ENCODE measurements at places on chromosomes 11 and 22. TPM values are rescaled to one million over a fixed set of nuclear protein-coding genes. Genes with fewer than 3 reads are reported as not detected.

The SHISAL1 gene
- 0.94 TPM for total RNA-seq

The C11orf91 gene
- not detected for total RNA-seq

The PATE2 gene
- total RNA-seq: 1.3 TPM

The KCNJ11 gene
- 0.93 TPM for total RNA-seq

The SCN3B gene
- not detected for total RNA-seq

The KRTAP5-10 gene
- not detected for total RNA-seq

The HBE1 gene
- 1.4 TPM for total RNA-seq

The SLC43A1 gene
- 4.0 TPM for total RNA-seq

The RASSF7 gene
- 36.2 TPM for total RNA-seq

The CDC42BPG gene
- total RNA-seq: 33.8 TPM

The MIOX gene
- 1.4 TPM for total RNA-seq

The SAA4 gene
- not detected for total RNA-seq

The SCGB1C1 gene
- total RNA-seq: not detected

The CSNK2A3 gene
- total RNA-seq: not detected

The CEND1 gene
- total RNA-seq: not detected

The PDE3B gene
- total RNA-seq: not detected

The CABP4 gene
- 2.5 TPM for total RNA-seq

The EFEMP2 gene
- 32.3 TPM for total RNA-seq
